ENCODE measurements at places on chromosomes 13 and 19.

DNA sequence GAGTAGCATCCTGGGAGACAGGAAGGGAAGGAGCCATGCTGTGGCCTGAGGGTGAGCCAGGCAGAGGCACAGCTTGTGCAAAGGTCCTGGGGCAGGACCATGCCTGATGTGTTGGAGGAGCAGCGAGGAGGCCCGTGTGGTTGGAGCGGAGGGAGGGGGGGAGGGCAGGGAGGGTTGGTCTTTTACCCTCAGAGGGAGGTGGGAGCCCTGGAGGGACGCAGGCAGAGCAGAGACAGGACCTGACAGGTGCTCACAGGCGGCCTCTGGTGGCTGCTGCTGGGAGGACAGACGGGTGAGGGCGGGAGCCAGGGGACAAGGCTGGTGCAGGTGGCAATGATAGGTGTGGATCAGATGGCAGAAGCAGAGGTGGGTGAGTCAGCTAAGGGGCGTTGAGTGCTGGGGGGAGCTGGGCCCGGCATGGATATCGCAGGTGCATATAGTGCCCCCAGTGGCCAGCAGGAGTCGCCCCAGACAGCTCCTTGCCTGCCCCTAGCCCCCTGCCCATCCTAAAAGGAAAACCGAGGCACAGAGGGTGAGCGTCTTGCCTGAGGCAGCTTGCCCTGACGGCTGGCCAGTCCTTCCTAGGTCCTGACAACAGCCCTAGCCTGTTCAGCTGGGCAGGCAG is 9.8 kb upstream of the GNA15 start:
- peak; percentile 31 for DNase-seq

DNA sequence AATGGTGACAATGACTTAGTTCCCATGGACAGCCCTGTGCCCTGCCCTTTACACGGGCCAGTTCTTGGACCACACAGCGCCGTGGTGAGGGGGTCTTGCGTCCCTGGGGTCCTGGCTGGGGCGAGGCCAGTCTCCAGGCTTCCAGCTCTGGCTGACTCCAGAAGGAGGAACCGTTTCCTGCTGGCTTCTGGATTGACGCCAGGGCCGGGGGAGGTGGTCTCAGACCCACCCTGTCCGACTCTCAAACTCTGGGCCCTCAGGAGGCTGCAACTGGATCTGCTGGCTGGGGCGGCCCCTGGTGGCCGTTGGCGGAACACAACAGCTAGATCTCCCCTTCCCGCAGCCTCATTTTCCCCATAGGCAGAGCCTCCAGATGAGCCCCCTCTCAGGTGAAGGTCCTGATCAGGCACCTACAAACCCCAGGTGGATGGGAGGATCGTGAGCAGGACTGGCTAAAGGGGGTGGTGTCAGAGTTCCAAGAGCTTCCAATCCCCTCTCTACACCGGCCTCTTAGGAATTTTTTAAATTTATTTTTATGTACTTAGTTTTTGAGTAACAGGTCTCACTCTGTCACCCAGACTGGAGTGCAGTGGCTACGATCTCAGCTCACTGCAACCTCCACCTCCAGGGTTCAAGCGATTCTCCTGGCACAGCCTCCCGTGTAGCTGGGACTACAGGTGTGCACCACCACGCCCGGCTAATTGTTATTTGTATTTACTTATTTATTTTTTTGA is 8.0 kb downstream of the CCDC194 start:
- DNase-seq, result peak; percentile 50

DNA sequence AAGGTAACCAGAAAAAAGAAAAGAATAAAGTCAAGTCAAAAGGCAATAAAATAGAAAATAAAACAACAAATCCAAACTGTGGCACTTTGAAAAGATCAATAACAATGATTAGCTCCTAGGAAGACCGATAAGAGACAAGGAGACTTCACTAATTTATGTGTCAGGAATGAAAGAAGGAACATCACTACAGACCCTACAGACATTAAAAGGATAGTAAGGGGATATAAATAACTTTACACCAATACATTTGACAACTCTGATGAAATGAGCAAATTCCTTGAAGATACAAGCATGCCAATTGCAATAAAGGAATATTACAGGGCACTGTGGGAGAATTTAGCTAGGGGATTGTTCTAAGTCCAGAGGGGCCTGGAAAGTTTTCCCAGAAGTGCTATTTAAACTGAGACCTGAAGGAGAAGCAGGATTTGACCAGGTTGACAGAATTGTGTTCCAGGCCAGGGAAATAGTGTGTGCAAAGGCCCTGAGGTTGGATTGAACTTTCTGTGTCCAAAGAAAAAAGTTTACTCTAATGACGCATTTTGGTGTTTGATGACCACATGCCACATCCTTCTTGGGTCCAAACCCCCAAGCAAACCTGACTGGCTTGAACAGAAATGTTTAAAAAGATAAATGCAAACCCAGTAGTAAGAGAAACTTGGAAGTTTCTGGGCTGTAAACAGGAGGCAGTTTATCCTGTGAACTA is 1.6 kb upstream of the C19orf38 start:
- DNase-seq, result no peak

DNA sequence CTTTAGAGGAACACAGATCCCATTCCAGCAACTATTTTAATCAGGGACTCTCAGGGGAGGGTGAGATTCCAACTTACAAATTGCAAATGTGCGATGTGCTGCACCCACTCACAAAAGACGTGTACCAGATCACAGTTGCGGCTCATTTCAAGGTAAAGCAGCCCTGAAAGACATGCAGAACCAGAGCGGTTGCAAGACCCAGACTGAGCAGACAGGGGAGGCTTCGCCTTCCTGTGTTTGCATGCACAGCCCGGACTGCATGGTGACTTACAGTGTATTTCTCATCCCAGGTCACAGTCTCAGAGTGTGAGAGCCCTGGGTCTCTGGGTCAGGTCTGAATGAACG is 84.6 kb downstream of the ATP11A start:
- no peak for DNase-seq

DNA sequence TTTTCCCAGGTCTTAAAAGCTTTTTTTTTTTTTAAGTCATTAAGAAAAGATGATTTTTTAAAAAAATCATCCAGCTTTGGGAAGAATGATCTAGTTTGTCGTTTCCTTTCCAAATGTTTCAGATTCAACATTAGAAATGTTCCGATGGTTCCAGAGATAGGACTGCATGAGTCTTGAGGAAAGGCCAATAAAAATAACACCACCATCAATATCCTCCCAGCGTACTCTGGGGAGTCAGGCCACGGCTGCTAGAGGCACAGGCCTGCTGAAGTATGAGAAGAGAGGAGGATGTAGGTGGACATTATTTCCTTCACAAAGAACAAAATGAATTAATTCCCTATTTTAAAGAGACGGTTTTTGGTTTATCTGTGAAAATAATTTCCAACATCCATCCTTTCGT is 60.0 kb upstream of the SHISA2 start:
- no peak for DNase-seq

DNA sequence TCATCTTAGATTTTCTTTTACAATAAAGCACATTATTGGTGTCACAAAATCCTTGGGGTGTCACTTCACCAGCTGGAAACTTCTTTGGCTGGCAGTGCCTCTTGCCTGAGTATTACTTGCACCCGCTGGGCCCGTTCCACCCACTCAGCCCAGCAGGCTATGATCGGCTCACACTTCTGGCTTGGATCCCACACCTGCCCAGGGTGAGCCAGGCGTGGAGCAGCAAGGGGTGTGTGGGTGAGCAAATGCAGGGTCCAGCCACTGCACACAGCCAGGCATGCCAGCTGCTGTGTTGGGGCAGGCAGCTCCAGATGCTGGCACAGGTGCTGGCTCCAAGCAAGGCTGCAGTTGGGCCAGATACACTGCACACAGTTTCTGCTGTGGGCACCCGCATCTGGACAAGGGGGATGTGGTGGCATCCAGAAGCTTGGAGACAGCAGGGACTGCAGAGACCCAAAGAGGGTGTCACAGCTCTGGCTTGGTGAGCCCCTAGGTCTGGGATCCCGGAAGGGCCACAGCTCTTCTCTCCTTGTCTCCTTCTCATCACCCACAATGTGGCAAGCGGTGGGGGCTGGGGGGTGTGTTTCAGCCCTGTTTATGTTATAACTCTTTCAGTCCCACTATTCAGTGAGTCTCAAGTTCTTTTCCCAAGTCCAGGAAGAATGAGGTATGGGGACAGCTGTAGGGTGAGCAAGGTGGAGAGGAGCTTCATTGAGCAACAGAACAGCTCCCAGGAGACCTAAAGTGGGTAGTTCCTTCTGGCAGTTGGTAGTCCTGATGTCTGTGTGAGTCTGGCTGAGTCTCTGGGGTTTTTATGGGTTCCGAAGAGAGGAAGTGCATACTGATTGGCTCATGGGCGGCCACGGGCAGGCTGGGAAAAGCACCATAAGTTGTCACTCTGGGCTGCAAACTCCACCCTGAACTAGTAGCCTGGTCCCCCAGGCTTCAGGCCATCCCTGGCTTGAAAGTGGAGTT is 25.3 kb upstream of the TBC1D4 start:
- DNase-seq, result no peak

- no peak for DNase-seq
These were observed 17.7 kb upstream of the RUBCNL start for GRCh38 chr13:46404733-46405100.

GRCh38 chr13:104920091-104920490 is 1615.4 kb downstream of the EFNB2 start:
- no peak for DNase-seq

GRCh38 chr13:109569958-109570711 is 216.2 kb downstream of the IRS2 start:
- no peak for DNase-seq

DNA sequence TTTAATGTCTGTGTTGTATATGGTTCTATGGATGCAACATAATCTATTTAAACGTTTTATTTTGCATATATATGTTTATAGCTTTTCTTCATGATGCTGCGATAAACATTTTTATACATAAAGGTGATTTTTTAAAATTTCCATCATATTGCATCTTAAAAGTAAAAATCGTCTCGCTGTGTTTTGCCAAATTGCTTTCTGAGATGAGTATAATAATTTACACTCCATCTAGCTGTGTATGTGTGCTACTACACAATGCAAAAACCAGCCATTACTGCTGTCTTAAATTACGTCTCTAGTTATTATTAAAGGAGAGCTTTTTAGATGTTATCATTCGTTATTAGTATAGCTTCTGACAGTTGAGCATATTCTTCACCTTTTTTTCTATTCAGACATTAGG is 37.2 kb downstream of the METTL21C start:
- DNase-seq, result no peak

GRCh38 chr19:32798201-32798600 is 71.4 kb downstream of the SLC7A9 start:
- no peak for DNase-seq

DNA sequence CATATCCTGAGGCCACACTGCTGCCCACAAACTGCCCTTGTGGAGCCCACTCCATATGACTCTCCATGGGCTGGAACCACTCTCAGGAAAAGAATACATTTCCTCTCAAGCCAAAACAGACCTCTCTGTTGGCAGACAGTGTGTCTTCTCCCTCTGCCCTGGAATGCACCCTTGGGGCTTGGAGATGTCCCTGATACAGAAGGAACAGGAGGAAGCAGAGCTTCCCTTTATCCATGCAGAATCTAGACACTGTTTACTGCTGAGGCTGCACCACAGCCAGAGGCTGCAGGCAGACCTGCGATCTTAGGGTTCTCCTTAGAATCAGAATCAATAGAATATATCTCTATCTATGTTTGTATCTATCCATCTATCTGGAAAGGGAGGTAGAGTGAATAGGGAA is 26.8 kb upstream of the CYP4F8 start:
- DNase-seq, result no peak

GRCh38 chr13:51218626-51219025 is 3.6 kb upstream of the FAM124A start:
- peak; percentile 17 for DNase-seq

GRCh38 chr19:33207040-33207620 is 13.0 kb downstream of the LRP3 start:
- DNase-seq, result no peak

DNA sequence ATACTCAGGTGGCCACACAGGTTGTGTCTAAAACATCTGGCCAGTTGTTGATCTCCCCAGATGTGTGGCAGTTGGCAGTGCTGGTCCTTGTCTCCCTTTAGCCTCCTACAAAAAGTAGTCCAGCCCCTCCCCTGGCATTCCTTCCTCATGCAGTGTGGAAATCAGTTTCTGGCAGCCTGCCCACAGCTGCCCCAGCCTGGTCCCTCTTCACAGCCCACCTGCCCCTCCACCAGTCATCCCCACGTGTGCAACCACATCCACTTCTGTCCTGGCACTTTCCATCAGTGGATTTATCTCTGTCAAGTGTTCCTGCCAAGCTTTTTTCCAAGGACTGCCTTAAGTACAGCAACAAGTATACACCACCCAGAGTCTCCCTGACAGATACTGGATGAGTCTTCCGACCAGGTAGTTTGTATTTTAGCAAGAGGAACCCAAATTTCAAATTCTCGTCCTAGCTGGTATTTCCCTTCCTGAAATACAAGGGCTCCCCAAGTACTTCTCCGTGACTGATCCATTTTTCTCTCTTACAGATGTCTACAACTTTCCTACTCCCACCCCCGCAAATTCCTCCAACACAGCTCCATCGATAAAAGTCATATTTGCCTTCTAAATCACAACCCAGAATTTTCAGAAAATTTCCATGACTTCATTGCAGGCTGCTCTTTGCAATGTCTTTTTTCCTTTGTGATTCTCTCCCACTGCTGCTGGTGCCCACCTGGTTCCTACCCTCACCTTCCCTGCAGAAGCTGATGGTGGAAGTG is 313.5 kb downstream of the FOXO1 start:
- DNase-seq, result peak; percentile 10

DNA sequence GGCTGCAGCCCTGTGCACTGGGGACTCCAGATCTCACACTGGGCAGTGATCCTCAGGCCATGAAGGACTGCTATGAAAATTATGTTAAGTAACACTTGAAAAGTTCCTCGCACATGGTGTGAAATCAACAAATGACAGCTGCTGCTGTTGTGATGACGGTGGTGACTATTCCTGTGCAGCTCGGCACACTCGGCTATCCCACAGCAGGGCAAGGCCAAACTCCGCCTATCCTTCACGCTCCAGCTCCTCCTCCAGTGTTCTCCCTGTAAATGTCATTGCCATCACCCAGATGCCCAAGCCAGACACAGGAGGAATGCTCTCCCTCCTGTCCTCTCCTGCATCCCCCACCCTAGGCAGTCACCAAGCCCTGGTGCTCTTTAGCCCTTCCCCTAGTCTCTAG is 31.3 kb downstream of the GRIK5 start:
- DNase-seq, result no peak

GRCh38 chr19:54147676-54148075 is 10.1 kb downstream of the CNOT3 start:
- no peak for DNase-seq

DNA sequence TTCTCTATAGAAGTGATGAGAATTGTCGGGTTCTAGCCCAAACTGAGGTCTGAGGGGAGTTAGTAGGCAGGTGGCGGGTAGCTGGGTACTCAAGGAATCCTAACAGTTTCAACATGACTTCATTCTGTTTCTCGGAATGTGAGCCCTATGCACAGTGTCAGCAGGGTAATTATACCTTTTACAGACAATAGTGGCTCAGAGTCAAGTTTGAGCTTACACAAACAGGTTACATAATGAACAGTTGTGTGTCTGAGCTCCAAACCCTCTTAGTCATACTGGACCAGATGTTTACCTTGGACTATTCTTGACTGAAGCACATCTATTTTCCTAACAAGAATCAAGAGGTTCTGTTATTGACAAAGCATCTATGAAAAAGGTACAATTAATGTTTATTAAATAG is 1066.7 kb upstream of the PCDH20 start:
- DNase-seq, result no peak

Measured in fibroblast of villous mesenchyme (primary cell).